AG10803 (cell line): ENCODE measurements at places on chromosomes 4 and X.

- no peak for DNase-seq
These were observed 2.9 kb upstream of the RBBP7 start for GRCh38 chrX:16873106-16873505.

DNA sequence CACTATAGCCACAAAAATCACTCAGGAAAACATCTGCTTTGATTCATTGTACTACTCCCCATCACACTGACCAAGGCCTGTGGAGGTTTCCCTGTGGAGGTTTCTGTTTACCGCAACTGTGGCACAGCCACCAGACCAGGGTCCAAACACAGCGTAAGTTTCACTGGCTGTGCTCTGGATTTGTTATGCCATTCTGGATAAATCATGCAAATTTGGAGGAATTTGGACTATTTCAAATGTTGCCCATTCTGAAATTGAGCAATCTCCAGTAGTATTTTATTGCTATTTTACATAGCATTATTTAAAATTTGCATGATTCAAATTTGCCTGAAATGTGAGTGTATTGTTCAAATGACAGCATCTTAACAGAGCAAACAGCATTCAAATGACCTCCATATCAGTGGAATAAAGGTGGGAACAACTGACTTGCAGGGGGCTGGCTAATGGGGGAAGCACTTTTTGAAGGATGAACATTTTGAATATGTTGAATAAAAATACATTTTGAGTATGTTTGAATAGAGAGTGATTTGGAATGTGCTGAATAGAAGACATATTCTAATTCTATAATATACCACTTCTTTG is 66.1 kb upstream of the ACSL1 start:
- DNase-seq = no peak

- DNase-seq = peak; percentile 53
These were observed 76.6 kb downstream of the PTPN13 start for GRCh38 chr4:86670756-86671155.

DNA sequence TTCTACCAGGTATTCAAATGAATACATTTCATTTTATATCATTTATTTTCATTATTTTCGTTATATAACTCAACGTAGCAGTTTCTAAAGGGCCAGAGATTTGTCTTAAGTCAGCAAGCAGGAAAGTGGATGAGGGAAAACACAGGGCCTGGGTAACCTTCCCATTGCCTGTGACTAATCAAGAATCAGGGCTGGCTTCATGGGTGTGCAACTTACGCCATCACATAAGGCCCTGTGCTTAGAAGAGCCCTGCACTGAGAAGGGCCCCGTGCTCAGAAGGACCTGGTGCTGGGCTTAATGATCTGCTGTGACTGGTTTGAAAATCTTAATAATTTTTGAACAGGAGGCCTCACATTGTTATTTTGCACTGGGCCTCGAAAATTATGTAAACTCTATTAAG is 65.4 kb upstream of the FAM9C start:
- DNase-seq = no peak

DNA sequence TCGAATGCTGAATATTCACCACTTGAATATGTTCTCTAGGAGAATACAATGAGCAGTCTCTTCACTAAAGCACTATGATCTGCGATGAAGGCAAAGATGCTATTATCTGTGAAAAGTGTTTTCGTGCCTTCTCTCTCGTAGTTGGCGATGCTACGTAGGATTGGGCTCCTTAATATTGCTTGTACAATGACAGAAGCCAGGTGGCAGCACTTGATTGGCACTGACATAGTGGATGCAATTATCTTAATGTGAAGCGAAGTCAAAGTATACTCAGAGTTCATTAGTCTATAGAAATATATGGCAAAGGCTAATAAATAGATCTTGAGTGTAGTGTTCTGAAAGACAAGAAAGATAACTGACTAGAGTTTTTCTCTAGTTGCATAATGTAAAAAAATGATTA is 1135.7 kb upstream of the AGA start:
- no peak for DNase-seq

GRCh38 chrX:16484338-16484737 is 165.6 kb upstream of the S100G start:
- peak; percentile 94 for DNase-seq

DNA sequence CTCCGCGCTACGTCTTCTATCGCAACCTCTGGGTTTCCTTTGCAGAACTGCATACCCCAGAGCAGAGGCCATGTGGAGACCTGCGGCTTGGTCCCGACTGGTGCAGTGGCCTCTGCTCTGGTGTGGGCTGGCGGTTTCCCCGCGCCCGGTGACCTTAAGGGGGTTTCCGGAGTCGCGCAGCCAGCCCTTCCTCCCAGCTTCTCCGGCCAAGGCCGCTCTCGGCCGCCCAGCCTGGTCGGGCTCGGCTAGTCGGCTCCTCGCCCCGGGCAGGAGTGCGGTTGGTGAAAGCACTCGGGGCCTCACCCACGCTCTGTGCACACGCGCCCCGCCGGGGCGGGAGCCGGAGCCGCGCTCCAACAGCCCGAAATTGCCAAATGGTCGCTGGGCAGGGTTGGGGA is 84.9 kb downstream of the BCOR start:
- DNase-seq = peak; percentile 54

DNA sequence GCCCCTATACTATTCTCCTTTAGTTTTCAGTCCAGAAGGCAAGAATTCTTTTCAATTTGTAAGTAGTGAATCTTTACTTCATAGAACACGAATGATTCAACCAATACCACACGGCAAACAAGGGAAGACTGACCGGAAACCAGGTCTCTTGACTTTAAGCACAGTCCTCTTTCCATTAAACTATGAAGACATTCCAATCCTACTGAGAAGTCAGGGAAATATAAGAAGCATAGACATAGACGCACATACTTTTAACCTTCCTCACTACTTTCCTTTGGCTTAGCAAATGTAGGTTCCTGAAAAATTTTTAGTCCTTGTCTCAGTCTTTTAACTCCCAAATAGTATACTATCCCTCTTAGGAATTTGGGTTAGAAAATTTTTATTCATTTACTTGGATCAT is 9.1 kb downstream of the CHRDL1 start:
- peak; percentile 38 for DNase-seq

- DNase-seq = peak; percentile 92
These were observed 25.4 kb downstream of the SEC31A start for GRCh38 chr4:82865592-82865991.

DNA sequence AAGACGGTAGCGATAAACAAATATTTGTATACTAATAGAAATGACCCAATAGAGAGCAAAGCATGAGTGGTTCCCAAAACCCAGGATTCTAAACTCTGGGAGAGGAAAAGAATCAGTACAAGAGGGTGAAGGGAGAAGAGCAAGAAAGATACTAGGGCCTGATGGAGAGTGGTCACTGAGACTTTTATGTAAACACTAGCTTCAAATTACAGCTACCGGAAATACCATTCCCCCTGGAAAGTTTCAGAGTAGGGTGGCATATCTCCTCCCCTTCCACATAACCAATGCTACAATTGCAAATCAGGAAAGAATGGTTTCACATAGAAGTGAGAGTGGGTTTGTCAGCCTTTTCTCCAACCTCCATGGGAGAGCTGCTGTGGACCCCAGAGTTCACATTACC is 77.1 kb downstream of the EIF4E start:
- DNase-seq = peak; percentile 25

DNA sequence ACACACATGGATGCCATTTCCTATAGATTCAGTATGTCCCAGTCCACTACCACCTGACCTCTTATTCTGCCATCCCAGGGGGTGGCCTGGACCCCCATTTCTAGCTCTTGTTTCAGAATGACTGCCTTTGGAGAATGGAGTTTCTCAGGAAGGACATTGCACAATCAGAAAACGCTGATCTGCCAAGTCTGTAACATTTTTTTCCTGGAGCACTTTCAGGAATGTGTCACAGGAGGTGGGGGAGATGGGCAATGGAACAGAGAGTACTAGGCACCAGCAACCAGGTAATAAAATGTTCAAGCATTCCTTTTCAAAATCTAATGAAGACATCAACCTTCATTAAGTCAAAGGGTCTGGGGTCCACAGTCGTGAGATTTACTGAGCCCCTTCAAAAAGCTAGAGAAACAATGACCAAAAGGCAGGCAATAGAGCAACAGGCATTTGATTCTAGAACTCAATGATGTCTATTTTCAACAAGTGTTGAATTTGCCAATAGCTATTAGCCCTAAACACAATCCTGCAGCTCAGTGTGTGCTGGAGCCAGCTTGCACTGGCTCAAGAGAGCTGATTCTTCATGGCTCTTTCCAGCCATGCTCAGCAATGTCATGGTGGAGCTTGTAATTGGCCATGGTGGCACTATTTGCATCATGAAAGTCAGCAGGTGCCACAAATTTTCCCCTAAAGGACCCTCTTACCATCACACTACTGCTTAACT is 87.1 kb downstream of the KDR start:
- peak; percentile 21 for DNase-seq

GRCh38 chrX:142036116-142036515 is 132.4 kb downstream of the MAGEC1 start:
- no peak for DNase-seq

DNA sequence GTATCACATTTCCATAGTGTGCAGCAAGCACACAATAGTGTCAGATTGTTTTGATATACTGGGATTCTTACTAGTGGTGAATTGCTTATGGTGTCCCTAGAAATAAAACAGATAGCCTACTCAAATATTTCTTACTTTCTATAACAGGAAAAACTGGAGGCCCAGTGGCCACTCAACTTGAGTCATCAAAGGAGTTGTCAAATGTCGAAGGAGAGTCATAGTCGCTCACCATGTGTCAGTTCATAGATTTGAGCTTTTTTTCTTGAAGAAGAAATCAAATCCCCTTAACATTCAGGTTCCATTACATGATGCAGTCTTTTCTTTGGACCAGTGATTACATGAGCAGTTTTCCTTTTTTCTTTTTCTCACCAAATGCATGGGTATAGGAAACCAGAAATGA is 1271.0 kb downstream of the RAPGEF2 start:
- no peak for DNase-seq

DNA sequence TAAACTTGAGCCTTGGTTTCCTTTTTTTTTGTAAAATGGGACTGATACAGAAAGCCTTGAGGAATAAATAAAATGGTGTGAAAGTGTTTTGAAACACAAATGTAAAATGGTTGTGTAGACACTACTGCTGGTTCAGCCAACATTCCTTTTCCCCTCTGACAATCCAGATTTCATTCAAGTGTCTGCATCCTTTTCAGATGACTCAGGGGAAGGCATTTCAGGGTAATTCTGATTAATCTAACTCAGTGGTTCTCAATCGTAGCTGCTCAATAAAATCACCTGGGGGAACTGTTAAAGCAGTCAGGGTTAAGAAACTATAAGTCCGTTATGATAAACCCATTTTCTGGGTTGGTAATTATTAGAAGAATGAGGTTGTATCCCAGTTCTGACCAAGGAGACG is 4.6 kb downstream of the ARHGAP10 start:
- DNase-seq = peak; percentile 90

- no peak for DNase-seq
These were observed 133.0 kb upstream of the LEF1 start for GRCh38 chr4:108301545-108302251.

DNA sequence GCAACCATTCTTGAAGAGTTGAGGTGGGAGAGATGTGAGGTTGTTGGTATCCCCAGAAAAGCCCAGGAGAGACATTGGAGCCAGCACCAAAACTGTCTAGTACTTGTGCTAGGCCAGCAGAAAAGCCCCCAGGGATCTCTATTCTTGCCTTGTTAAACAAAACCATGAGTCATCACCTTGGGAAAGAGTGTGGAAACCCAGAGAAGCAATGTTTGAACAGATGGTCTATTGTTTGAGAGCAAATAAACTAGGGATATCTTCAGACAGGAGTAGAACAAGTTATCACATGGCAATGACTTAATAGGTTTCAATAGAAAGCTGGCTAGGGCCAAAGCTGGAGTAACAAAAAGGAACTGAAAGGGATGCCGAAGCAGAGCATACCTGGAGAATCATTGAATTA is 195.7 kb upstream of the CASK start:
- DNase-seq = peak; percentile 63

- peak; percentile 46 for DNase-seq
These were observed 15.7 kb downstream of the FHL1 start for GRCh38 chrX:136162827-136163570.

GRCh38 chrX:100408713-100409609 is 1.1 kb downstream of the PCDH19 start:
- no peak for DNase-seq

DNA sequence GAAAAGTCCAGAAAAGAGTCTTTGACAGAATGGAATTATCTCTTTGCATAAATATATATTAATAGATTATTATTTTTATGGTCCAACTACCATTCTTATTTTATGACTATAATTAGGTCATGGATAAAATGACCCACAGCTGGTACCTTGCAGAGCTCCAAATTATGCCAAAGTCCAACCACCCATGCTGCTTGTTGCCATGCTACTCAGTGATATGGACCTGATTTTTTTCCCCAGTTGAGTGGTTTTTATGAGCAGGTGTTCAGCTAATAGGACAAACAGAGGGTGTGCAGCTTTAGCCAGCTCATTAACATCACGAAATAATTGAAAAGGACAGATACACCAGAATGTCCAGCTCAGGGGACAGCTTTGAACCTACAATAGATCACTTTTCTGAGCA is 9.7 kb downstream of the HOPX start:
- no peak for DNase-seq

DNA sequence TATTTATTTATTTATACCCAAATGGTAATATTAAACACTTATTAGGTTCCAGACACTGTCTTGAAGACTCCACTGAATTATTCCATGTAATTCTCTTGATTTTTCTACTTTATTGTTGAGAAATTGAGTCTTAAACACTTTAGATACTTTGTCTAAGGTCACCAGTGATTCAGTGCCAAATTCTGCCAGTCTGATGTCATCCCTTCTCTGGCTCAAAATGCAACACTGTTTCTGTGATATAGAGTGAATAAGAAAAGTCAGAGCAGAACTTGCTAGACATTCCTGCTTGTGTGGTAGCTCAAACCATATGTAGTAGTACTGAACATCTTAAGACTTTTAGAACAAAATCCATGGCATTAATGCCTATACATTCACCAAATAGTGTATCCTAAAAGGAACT is 164.3 kb downstream of the GABRB1 start:
- no peak for DNase-seq

DNA sequence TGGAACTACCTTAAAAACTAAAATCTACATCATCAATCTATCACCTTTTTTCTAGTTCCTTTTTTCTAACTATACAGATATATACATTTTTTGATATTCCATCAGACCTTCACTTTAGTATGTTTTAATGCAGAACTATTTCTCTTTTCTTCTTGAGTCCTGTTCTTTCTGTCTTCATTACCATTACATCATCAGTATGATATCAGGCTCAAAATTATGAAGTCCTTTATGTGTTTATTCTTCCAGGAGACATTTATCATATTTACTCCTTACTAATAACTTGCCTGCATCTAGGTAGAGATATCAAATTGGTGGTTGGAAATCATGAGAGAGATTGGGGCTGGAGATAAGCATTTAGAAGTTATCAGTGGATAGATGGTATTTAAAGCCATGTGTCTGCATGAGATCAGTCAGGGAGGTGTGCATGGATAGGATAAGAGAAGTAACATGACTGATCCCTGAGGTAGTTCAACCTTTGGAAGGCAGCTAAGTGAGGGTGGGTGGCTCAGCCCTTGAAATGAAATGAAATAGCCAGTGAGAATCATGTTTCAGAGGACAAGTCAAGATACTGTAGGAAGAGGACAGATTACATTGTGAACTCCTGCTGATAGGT is 43.1 kb downstream of the MRPL1 start:
- no peak for DNase-seq
